ENCODE measurements at places on chromosomes 12 and 14. TPM values are rescaled to one million over a fixed set of nuclear protein-coding genes. Genes with fewer than 3 reads are reported as not detected.

DNA sequence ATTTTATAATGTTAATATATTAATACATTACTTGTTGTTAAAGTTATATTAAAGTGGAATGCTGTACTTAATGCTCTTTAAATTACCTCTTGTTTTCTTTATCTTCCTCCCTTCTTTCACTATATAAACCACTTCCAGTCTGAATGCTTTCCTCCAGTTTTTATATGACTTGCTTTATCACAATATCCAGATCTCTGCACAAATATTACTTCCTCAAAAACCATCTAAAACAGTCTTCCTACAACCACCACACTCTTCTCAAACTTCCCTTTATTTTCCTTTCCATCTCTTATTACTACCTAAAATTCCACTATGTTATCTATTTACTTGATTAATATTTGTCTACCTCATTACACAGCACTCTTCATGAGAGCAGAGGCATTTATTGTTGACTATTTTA is 956.6 kb downstream of the LRFN5 start:
- no peak overlapping the region for H3K4me3 ChIP-seq
- DNase-seq: no peak
- H3K36me3 ChIP-seq: no peaks in the 10 kb centered on the region
- no peaks in the 10 kb centered on the region for H3K27me3 ChIP-seq

- no peak overlapping the region for H3K4me3 ChIP-seq
- no peaks in the 10 kb centered on the region for H3K36me3 ChIP-seq
- H3K27me3 ChIP-seq: no peaks in the 10 kb centered on the region
- DNase-seq: no peak
- no peak overlapping the region for H3K27ac ChIP-seq
- no peaks in the 10 kb centered on the region for H3K4me1 ChIP-seq
Observed at GRCh38 chr12:54162741-54163140, 26.0 kb downstream of the SMUG1 start.

GRCh38 chr12:97306147-97306546 is 156.5 kb upstream of the RMST start:
- H3K4me3 ChIP-seq: no peak overlapping the region
- peaks cover 26% of the 10 kb centered on the region for H3K27me3 ChIP-seq
- H3K27ac ChIP-seq: no peak overlapping the region
- no peaks in the 10 kb centered on the region for H3K4me1 ChIP-seq
- no peak for DNase-seq

DNA sequence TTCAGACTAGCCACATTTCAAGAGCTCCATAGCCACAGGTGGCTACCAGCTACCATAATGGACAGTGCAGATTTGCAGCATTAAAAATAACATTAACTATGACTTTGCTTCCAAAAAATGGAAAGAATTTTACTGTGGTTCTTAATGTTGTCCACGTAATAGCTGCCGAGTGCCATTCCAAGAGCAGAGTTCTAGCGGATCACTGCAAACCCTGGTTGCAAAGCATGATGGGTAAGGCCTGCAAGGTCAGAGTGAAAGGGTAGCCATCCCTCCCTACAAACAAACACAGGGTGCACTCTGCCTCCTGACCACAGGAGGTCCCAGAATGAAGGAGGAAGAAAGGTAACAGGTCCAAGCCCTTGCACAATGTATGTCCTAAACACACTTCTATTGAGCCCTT is 157.6 kb downstream of the DPF3 start:
- H3K36me3 ChIP-seq: no peaks in the 10 kb centered on the region
- no peak overlapping the region for H3K4me3 ChIP-seq
- H3K4me1 ChIP-seq: no peaks in the 10 kb centered on the region
- DNase-seq: peak; percentile 27

- no peaks in the 10 kb centered on the region for H3K27me3 ChIP-seq
- peak; percentile 88 for DNase-seq
- no peak overlapping the region for H3K4me3 ChIP-seq
- no peaks in the 10 kb centered on the region for H3K36me3 ChIP-seq
- peaks cover 4% of the 10 kb centered on the region for H3K4me1 ChIP-seq
- no peak overlapping the region for H3K27ac ChIP-seq
Observed at GRCh38 chr12:101414533-101415119, 7.1 kb upstream of the ARL1 start.

DNA sequence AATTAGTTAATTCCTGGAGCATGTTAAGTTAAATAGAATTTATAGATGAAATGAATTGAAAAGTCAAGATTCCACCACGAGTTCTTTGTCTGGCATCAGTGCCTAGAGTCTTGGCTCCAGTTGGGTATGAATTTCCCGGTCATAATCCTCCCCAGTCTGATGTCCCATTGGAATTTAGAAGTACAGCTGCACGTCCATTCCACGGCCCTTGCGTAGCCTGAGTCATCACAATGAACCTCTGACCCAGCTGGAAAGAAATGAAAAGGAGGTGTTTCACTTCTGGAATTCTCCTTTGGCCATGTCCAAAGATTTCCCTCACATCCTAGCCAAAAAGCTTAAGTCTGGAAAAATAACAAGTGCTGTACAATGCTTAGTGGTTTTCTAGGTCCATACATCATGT is 122.7 kb downstream of the KICS2 start:
- H3K4me1 ChIP-seq: peaks cover 63% of the 10 kb centered on the region
- H3K27me3 ChIP-seq: no peaks in the 10 kb centered on the region
- H3K27ac ChIP-seq: peak overlapping the region; percentile 54
- peaks cover 27% of the 10 kb centered on the region for H3K36me3 ChIP-seq
- no peak overlapping the region for H3K4me3 ChIP-seq
- peak; percentile 93 for DNase-seq

- no peaks in the 10 kb centered on the region for H3K36me3 ChIP-seq
- H3K27me3 ChIP-seq: no peaks in the 10 kb centered on the region
- DNase-seq: no peak
- H3K4me1 ChIP-seq: no peaks in the 10 kb centered on the region
- H3K27ac ChIP-seq: no peak overlapping the region
Observed at GRCh38 chr12:40560848-40561247, 131.4 kb upstream of the CNTN1 start.

The OR10AD1 gene
- not detected for total RNA-seq

The ST8SIA1 gene
- not detected for total RNA-seq

The KSR2 gene
- total RNA-seq: 2.8 TPM
